ENCODE measurements at places on chromosomes 12 and 14.

DNA sequence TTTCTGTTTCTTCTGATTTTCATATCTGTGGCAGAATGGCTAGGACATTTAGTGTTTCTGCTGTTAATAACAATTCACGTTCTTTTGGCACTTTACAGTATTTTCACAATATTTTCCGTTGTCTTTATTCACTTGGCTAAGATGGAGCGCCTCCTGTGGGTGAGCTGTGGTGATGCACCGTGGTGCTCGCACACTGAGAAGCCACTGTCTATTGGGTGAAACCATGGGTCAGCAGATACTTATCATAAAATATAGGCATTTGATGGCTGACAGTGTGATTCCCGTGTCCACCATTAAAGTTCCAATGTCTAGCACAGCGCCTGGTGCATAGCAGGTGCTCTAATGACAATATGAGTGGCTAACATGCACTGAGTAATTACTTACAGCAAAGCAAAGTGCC, 141.8 kb downstream of the VRK1 start:
- H3K4me1 ChIP-seq, result no peaks in the 10 kb centered on the region
- no peaks in the 10 kb centered on the region for H3K36me3 ChIP-seq
- H3K4me3 ChIP-seq, result no peak overlapping the region
- H3K27me3 ChIP-seq, result no peaks in the 10 kb centered on the region
- DNase-seq, result no peak
- H3K27ac ChIP-seq, result no peak overlapping the region

DNA sequence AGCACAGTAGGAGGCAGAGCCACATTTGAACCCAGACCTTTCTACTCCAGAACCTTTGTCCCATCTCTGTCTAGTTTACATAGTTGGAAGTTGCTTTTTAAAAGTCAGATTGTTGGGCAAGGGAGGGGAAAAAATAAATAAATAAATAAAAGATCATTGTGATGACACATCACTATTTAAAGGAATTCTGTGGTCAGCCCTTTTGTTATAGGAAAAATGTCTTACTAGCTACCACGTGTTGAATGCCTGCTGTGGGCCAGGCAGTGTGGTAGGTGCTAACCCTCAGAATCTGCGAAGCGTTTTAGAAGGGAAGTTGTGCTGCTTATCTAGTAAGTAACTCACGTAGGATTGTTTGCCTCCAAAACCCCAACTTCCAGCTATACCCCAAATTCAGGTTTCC, 62.3 kb downstream of the BHLHE41 start:
- no peak overlapping the region for H3K27ac ChIP-seq
- H3K4me1 ChIP-seq, result no peaks in the 10 kb centered on the region
- no peaks in the 10 kb centered on the region for H3K27me3 ChIP-seq
- no peak for DNase-seq
- no peak overlapping the region for H3K4me3 ChIP-seq

- H3K4me3 ChIP-seq, result no peak overlapping the region
- no peak for DNase-seq
- H3K36me3 ChIP-seq, result peaks cover 9% of the 10 kb centered on the region
- no peaks in the 10 kb centered on the region for H3K4me1 ChIP-seq
- H3K27ac ChIP-seq, result no peak overlapping the region
Measured at GRCh38 chr12:70319605-70320004, 46.5 kb upstream of the KCNMB4 start.

GRCh38 chr12:31773867-31774266, 45.0 kb upstream of the AMN1 start:
- peak; percentile 50 for DNase-seq
- no peaks in the 10 kb centered on the region for H3K36me3 ChIP-seq
- no peak overlapping the region for H3K4me3 ChIP-seq
- peaks cover 17% of the 10 kb centered on the region for H3K4me1 ChIP-seq

DNA sequence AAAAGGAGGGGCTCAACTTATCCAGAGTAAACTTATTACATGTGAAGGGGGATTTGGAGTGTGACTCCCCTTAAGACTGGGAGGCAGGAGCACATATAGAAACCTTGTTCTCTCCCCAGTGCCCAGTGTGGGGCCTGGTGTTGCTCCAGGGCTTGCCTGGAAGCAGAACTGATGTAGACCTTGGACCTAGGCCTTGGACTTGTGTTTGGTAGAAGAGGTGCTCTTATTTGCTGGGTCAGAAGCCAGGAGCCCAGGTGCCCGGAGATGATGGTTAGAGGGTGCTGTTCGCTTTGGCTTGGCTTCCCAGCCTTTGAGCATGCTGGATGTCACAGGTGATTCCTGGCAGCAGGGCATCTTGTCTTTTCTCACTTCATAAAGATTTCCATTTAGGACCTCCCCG, 110.4 kb downstream of the SMOC1 start:
- no peaks in the 10 kb centered on the region for H3K36me3 ChIP-seq
- DNase-seq, result no peak
- H3K27me3 ChIP-seq, result no peaks in the 10 kb centered on the region
- no peak overlapping the region for H3K27ac ChIP-seq
- H3K4me3 ChIP-seq, result no peak overlapping the region
- H3K4me1 ChIP-seq, result no peaks in the 10 kb centered on the region

DNA sequence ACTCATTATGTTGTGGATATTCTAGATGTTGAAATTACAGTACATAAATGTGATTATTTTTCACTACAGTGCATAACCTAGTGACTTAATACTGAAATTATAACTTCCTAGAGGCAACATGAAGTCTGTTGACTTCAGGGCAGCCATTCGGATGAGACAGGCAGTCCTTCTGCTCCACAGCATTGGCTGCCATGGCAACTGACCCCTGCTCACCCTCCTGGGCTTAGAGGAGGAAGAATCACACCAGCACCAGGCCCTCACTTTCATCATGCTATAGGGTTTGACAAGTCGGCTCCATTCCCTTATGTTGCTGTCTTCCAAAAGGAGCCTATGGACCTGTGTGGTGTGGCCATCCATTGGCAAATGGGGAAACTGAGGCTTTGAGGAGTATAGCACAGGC, 233.5 kb upstream of the TMEM132C start:
- H3K36me3 ChIP-seq, result no peaks in the 10 kb centered on the region
- no peak overlapping the region for H3K4me3 ChIP-seq
- H3K27me3 ChIP-seq, result no peaks in the 10 kb centered on the region
- DNase-seq, result no peak
- no peak overlapping the region for H3K27ac ChIP-seq

- H3K27ac ChIP-seq, result no peak overlapping the region
- H3K4me1 ChIP-seq, result peaks cover 19% of the 10 kb centered on the region
- DNase-seq, result no peak
- H3K4me3 ChIP-seq, result no peak overlapping the region
- no peaks in the 10 kb centered on the region for H3K27me3 ChIP-seq
Measured at GRCh38 chr12:46219877-46220655, 48.8 kb downstream of the SLC38A1 start.

GRCh38 chr14:33686218-33686617, 264.7 kb downstream of the EGLN3 start:
- no peak for DNase-seq
- no peak overlapping the region for H3K4me3 ChIP-seq
- peak overlapping the region; percentile 47 for H3K27ac ChIP-seq
- H3K27me3 ChIP-seq, result no peaks in the 10 kb centered on the region
- H3K36me3 ChIP-seq, result no peaks in the 10 kb centered on the region
- H3K4me1 ChIP-seq, result peaks cover 27% of the 10 kb centered on the region

GRCh38 chr14:52051251-52051650, 17.6 kb downstream of the NID2 start:
- H3K27ac ChIP-seq, result no peak overlapping the region
- no peak overlapping the region for H3K4me3 ChIP-seq
- H3K27me3 ChIP-seq, result 0 out of 2 replicates have a peak, but pooled peaks cover 2% of the 10 kb centered on the region
- no peak for DNase-seq
- H3K4me1 ChIP-seq, result no peaks in the 10 kb centered on the region
- no peaks in the 10 kb centered on the region for H3K36me3 ChIP-seq

GRCh38 chr14:35365130-35366055, 39.2 kb downstream of the NFKBIA start:
- no peaks in the 10 kb centered on the region for H3K36me3 ChIP-seq
- H3K4me1 ChIP-seq, result no peaks in the 10 kb centered on the region
- no peak for DNase-seq
- H3K4me3 ChIP-seq, result no peak overlapping the region

DNA sequence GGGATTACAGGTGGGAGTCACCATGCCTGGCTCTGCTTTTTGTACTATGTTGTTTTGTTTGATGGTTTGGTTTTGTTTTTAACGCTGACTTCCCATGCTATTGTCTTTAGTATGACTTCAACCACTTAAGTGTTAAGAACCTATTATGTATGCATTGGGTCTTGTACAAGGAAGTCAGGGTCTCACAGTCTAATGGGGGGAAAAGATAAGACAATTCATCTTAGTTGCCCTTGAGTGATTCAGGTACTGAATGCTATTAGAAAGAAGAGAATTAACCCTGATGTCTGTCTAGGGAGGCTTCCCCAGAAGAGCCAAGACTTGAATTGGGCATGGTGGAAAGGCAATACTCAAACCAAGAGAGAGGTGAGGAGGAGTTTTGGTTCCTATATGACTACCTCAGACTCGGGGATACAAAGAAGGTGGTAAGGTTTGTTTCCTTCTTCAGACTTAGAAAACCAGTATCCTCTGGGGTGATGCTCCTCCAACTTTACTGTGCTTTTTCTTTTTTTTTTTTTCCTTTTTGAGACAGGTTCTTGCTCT, 64.6 kb downstream of the SUSD6 start:
- no peak overlapping the region for H3K27ac ChIP-seq
- DNase-seq, result no peak
- no peaks in the 10 kb centered on the region for H3K36me3 ChIP-seq

DNA sequence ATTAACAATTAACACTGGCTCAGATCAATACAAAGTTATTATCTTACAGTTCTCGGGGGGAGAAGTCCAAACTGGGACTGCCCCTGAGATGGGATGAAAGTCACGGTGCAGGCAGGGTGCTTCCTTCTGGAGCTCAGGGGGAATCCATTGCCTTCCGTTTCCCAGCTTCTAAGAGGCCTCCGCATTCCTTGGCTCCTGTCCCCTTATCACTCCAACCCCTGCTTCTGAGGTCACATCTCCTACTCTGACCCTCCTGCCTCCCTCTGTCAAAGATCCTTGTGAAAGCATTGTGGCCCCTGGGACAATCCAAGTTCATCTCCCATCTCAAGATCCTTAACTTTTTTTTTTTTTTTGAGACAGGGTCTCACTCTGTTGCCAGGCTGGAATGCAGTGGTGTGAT, 30.8 kb downstream of the SCARB1 start:
- H3K4me1 ChIP-seq, result peaks cover 2% of the 10 kb centered on the region
- H3K4me3 ChIP-seq, result no peak overlapping the region
- H3K27me3 ChIP-seq, result no peaks in the 10 kb centered on the region
- no peak for DNase-seq

GRCh38 chr12:87165733-87166375, 863.3 kb downstream of the C12orf50 start:
- H3K4me3 ChIP-seq, result no peak overlapping the region
- DNase-seq, result no peak
- H3K4me1 ChIP-seq, result no peaks in the 10 kb centered on the region
- H3K27me3 ChIP-seq, result no peaks in the 10 kb centered on the region

- H3K36me3 ChIP-seq, result no peaks in the 10 kb centered on the region
- no peaks in the 10 kb centered on the region for H3K4me1 ChIP-seq
- DNase-seq, result no peak
- H3K27me3 ChIP-seq, result no peaks in the 10 kb centered on the region
Measured at GRCh38 chr12:55041345-55042055, 21.7 kb downstream of the NEUROD4 start.

DNA sequence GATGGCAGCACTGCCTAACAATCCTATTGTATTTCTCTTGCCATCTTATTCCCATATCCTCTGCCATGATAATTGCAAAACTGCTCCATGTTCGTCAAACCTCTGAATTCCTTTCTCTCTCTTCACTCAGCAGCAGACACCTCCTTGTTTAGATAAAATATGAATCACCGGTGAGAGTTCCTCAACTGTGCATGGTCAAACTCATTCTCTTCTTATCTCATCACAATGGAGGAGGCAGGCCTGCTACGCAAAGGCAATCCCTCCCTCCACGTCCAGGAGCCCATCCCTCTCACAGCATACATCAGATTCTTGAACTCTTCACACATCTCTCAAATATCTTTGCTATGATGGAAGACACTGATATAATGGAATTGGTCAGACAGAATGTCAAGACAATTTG, 90.1 kb upstream of the DAAM1 start:
- H3K4me1 ChIP-seq, result peaks cover 6% of the 10 kb centered on the region
- H3K36me3 ChIP-seq, result no peaks in the 10 kb centered on the region
- no peak overlapping the region for H3K27ac ChIP-seq

GRCh38 chr14:39229222-39229543, 4.5 kb upstream of the MIA2 start:
- H3K27ac ChIP-seq, result no peak overlapping the region
- peaks cover 4% of the 10 kb centered on the region for H3K4me1 ChIP-seq
- H3K27me3 ChIP-seq, result no peaks in the 10 kb centered on the region
- H3K4me3 ChIP-seq, result no peak overlapping the region
- no peak for DNase-seq

- H3K36me3 ChIP-seq, result no peaks in the 10 kb centered on the region
- peaks cover 20% of the 10 kb centered on the region for H3K4me1 ChIP-seq
- peak; percentile 72 for DNase-seq
Measured at GRCh38 chr12:121858662-121859572, at the start of gene HPD. Gene HPD (minus strand): TSS chr12:121858859. CDS start chr12:121858823, 36 bp downstream.

DNA sequence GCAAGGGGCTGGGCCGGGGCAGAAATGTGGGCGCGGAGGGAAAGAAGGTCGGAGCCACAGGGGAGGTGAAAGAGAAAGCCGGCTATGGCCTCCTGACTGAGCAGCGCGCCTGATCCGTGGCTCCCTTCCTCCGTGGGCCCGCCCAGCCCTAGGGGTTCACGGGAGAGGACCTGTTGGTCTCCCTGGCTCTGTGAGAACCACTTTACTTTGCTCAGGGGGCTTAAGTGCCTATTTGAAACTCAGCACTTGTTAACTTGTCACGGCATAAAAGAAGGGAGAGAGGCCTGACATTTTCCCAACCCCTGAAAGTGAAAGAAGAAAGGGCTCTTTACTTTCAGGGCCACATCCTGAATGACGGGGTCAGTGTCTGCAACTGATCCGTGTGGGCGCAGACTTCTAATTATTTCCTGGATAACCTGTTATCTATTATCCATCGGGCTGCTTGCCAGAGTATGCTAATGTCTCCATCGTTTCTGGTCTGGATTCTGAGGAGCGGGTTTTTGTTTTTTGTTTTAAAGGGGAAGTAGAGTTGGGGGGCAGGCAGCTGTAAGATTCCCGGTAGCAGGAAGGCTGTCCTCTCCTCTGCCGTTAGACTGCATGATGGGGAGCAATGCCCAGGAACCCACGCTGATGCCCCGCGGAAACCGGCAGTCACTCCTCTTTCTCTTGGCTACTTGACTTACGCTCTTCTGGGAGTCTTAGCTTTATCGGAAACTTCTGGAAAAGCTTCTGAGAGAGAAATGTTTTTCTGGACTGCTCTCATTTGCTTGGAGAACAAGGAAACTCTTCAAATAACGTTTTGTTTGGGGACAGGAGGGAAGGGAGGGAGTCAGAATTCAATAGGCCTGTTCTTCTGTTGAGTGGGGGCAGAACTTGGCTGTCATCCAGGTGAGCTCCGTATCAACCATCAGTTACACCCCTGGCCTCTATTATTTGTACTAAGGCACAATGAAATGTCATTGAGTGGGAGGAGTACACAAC, 127.7 kb upstream of the MAX start:
- no peak overlapping the region for H3K27ac ChIP-seq
- peak overlapping the region; percentile 56 for H3K4me3 ChIP-seq
- no peaks in the 10 kb centered on the region for H3K36me3 ChIP-seq
- H3K4me1 ChIP-seq, result no peaks in the 10 kb centered on the region
- no peaks in the 10 kb centered on the region for H3K27me3 ChIP-seq

GRCh38 chr12:53739214-53740129, 12.2 kb upstream of the CALCOCO1 start:
- H3K4me1 ChIP-seq, result no peaks in the 10 kb centered on the region
- no peaks in the 10 kb centered on the region for H3K36me3 ChIP-seq
- H3K27me3 ChIP-seq, result peaks cover 31% of the 10 kb centered on the region
- H3K27ac ChIP-seq, result no peak overlapping the region
- H3K4me3 ChIP-seq, result no peak overlapping the region
- no peak for DNase-seq

- DNase-seq, result no peak
- peaks cover 97% of the 10 kb centered on the region for H3K36me3 ChIP-seq
- H3K27me3 ChIP-seq, result no peaks in the 10 kb centered on the region
- H3K27ac ChIP-seq, result no peak overlapping the region
Measured at GRCh38 chr12:98544751-98545150, 29.4 kb downstream of the TMPO start.

Measured in SJCRH30 (cell line).